ENCODE measurements at places on chromosomes 11 and 22.

GRCh38 chr11:121352251-121352891 is 59.8 kb downstream of the SC5D start:
- no peak for DNase-seq

DNA sequence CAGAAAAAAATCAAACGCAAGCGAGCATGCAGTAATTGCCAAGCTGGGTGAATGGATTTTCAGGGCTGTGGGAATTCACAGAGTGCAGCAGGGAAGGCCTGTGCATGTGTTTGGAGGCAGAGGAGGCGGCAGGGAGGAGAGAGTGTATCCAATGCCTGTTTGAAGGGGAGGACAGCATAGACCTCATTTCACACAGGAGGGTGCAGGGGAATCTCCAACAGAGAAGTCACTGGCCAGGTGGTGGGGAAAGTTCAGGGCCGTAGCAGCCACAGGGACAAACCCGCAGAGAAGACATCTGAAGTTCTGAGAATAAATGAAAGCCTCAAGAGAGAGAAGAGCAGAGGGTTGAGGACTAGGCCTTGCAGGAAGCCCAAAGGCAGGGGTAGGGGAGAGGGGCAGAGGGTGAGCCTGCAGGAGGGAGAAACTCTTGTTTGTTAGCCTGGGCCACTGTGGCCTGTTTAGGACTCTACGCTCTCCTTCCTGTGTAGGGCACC is 19.2 kb upstream of the KDM2A start:
- no peak for DNase-seq

DNA sequence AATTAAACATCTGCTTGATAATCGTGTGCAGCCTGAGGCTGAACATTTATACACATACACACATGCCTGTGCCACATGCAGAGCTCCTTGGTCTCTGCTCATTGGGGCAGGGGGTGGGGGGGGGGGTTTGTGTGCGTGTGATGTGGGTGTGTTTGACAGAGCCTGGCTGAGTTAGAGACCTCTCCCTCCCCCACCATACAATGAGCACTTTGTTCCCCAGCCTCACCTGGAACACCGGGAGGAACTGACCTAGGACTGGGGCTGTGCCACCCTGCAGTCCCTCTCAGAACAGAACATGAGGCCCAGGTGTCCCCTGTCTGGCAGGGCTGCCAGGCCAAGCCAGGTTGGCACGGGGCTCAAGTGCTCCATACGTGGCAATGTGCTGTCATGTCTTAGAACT is 96.6 kb downstream of the TP53I11 start:
- DNase-seq = no peak

DNA sequence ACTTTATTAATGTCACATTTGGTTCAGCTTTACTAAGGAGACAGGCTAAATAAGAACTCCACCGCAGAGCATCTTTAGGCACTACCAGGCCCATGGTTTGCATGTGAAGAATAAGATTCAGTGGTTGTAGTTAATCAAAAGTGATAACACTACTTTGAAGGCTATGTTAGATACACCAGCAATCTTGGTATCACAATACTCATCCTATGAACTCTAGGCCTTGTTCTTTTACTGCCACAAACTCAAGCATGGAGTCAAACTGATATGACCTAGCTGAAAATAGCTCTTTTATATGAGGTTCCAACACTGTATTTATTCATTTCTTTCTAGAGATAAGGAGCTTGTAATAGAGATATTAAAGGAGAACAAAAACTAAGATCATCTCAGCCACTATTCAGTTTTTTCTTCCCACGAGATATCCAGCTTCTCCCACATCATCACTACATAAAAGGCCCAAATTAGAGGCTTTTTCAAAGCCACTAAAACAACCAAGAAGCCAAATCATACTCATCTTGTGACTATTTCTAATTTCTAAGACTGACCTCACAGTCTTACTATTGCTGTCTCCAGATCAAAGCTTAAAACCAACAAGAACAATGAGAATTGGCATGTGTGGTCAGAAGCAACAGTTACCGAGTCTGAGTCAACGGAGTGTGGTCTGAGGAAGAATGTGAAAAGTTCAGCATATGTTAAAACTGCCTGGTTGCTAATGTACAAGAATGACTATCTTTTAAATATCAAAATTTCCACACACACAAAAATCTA is 25.1 kb upstream of the GUCY1A2 start:
- peak; percentile 96 for DNase-seq

- DNase-seq = no peak
Measured at GRCh38 chr11:68133761-68134160, 12.6 kb upstream of the CHKA start.

GRCh38 chr11:123742031-123742723 is 717 bp upstream of the ZNF202 start:
- DNase-seq = peak; percentile 1

DNA sequence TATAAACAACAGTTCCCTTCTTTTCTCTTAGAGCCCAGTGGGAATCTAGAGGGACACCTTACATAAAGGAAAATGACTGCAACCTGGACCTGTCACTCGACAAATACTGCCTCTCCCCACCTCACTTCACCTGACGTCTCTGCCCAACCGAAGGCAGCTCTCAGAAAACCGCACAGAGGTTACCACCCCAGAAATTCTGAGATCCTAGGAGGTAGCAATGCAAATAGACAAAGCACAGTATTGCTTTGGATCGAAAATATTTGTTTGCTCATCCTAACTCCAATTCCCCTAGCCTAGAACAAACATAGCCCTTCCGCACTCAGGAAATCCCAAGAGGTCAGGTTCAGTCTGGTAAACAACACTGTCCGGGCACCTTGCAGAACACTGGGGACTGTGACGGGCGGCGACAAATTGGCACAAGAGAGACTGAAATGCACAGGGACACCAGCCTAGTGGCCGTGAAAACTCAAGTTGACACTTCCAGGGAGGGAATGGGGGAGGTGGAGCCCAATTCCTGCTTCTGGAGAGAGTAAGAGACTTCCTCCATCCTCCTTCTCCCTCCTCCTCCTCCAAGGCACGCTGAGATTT is 420 bp upstream of the TRIM44 start:
- DNase-seq = peak; percentile 51

GRCh38 chr11:11076276-11076675 is 218.4 kb upstream of the ZBED5 start:
- no peak for DNase-seq
